ENCODE measurements at places on chromosomes 7 and 10.

DNA sequence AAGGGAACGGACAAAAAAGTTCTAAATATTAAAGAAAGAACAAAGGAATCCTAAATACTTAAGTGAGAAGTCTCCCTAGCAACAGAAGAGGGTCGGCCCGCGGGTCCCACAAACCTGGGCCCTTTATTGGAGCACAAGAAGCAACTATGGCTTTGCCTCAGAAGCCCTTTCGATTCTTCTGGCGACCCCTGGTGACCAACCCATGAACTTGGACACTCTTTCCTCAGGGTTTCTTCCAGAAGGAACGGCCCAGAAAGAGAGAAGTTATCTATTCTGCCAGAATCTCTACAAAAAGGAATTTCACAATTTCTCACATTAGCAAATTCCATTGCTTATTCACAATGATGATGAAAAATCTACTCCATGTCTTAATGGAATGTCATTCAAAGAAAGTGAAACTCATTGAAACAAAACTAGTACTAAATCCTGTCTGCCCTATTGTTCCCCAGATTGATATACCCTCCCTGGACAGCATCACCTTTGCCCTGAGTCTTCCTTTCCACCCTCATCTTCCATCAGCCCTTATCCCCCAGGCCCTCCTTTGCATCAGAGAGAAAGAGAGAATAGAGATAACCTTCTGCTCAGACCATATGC is 43.7 kb downstream of the CPVL start:
- peak; percentile 34 for DNase-seq

GRCh38 chr10:8407501-8408021 is 353.1 kb downstream of the GATA3 start:
- no peak for DNase-seq

GRCh38 chr7:73901231-73901822 is 40.4 kb downstream of the TMEM270 start:
- DNase-seq: no peak

DNA sequence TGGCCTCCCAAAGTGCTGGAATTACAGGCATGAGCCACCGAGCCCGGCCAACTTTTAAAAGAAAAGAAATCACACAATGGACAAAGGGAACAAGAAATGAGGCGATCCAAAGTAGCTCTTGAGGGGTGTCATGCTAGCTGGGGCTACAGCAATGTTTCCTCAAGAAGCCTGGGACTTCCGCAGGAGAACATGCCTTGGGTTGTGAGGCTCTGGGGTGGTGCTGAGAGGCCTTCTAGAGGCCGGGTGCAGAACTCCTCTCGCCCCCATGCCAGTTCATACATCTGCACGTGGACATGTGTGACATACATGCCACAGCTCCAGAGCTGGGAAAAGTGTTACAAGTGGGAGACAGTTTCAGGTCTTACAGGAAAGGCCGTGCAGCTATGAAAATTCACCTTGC is 238.2 kb downstream of the SKAP2 start:
- no peak for DNase-seq

DNA sequence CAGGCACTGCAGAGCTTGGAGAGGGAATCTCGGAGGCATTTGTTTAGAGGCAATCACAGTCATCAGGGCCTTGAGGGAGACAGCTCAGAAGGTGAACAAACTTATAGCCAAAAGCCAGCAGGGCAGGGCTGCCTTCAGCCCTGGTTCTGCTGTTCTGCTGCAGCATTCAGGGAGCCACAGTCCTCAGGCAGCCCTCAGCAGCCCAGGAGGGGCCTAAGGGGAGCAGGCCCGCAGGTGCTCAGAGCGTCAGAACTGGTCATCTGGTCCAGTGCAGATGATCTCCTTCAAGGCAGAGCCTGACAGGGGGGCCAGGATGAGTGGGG is 84.7 kb downstream of the ARHGAP22 start:
- DNase-seq: no peak

DNA sequence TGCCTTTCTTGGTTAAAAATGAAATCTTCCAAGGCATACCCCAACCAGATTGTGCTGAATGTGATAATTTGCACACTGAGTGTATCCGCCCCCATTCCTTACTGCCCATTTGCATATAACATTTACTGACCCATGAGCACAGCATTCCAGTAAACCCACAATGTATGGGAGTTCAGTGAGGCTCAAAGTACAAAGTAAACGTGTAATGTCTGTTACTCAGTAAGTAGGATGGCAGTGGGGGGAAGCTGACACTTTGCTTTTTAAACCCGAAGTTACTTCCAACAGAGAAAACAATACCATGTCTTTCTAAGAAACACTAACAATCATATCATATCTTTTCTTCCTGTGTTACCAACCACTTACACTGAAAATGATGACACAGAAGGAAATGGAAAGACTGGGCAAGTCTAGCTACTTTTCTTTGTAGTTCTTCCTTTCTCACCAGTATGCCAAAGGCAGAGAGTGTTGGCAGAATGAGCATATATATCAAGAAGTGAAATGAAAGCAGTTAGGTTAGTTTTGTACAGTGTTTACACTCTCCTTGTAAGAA is 27.1 kb upstream of the SOSTDC1 start:
- no peak for DNase-seq

DNA sequence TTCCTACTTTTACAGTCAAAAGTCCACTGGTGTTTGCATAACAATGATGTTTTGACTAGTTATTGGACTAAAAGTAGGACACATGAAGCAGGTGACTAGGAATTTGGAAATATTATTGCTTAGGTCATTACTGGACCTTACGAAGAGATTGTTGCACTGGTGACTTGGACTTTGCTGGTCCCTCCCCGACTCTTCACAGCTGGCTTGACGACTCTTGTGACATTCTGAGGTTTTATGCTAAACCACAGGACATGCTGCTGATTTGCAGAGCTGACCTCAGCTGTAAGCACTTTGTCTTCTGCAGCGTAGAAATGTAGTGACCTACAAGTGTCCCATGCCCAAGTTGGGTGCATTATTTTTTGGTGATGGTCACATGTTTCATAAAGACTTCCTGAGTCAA is 21.9 kb downstream of the PCBD1 start:
- no peak for DNase-seq

GRCh38 chr7:128383776-128384175 is 22.3 kb upstream of the PRRT4 start:
- no peak for DNase-seq

DNA sequence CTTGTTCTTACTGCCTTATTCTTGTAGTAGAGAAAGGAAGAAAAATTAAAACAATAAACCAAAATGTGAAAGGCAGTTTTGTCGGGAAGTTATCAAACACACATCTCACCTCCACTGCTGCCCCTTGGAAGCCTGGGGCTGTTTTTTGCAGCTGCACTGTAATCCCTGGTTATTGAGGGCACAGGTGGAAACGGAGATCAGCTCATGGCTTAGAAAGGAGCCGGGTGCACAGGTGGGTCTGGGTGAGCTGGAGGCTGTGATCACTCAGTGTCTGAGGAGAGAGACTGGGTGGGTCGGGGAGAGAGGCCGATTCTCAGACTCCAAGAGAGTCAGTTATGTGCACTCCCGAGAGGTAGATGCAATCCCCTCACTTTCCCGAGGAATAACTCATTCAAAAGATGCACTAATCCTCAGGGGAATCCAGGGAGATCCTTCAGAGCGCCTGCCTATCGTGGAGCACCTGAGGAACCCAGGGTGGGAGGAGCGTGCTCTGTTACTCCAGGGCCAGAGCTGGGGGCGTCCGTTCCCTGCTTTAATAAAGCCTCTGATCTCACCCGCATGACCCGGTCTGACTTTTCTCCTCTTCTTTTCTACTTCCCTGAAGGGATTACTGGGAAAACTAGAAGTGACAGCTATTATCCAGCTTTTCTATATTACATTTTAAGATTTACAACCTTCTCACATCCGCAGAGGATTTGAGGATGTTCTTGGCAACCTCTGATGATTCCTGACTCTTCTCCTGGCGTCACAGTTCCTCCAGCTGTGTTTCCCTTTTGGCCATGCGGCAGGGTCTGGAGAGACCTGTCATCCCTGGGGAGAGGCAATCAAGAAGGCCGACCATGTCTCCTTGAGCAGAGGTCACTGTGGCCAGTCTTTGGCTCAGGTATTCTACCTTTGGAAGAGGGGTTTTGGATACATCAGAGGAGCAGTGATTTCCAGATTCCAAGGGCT is 82.1 kb downstream of the CAMK1D start:
- DNase-seq: no peak

DNA sequence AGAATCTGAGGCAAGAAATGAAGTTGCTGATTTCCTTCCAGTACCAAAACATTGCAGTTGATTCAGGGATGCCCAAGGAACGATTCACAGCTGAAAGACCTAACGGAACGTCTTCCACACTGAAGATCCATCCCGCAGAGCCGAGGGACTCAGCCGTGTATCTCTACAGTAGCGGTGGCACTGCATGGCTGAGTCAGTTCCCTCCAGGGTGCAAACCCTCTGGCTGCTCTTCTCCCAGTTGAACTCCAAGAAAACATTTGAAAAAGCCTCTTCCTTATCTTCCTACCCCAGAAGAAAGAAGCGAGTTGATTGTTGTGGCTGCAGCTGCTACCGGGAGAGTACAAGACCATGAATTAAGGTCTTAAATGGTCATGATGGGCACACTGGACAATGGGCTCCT is 147.1 kb upstream of the PRSS1 start:
- DNase-seq: no peak

- DNase-seq: no peak
Measured at GRCh38 chr10:71723311-71723710, 3.7 kb upstream of the C10orf105 start.

DNA sequence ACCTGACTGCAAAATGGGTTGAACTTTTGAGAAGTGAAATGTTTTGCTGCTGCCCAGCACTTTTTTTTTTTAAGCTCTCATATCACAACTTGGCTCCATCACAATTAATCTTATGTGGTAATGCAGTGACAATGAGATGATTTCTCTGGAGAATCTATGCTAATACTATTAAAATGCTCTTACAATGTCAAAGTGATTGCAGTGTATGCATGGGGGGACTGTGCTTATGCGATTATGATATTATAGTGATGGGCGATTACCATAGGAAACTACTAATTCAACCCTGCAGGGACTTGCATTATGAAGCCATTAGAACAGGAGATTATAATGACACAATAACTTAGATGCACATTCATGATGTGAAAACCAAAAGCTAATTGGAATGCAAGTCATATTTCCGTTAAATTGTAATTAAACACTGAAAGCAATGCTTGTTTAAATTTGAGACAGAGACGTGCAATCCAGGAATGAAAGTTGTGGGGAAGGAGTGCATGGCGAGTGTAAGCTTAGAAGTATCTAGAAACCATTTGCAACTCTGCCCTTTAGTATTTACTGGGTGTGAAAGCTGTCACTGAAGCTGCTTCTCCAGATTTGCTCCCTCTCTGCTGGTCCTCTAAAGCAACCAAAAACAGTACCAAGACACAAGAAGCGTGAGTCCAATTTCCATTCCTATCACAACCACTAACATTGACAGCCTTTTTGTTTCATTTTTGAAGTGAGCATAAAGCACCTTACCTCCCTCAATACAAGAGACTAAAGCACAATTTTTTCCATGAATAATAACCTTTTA is 21.6 kb downstream of the PTER start:
- no peak for DNase-seq

DNA sequence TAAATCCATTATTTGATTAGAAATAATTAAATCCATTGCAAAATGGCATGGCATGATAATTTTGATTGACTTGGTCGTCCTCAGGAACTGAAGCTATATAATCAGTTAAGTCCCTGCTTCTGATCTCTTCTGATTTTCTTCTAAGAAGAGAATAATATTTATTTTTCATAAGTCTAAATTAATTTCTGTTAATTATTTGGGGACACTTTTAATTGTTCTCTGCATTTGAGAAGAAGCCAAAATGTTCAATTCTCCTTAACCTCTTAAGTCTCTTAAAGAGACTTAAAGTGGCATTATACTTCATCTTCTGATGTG is 67.2 kb downstream of the CAV1 start:
- no peak for DNase-seq

DNA sequence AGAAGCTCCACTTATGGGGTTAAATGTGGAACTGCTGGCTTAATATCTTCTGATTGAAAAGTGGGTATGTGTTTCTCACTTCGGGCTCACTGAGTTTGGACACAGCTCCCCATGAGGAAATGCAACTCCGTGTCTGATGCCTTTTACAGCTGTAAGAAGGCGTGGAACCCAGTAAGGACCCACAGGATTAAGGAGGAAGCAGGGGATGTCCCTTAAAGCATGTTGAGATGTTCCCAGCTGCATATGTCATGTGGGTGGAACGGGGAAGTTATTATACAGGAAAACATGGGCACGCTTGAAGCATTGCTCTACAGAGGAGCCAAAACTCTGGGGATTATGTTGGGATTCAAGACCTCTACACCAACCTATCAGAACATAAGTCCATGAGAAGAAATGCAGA is 224.4 kb downstream of the NEBL start:
- no peak for DNase-seq

- DNase-seq: no peak
Measured at GRCh38 chr10:74055383-74056049, 57.6 kb downstream of the VCL start.

GRCh38 chr10:93603023-93603422 is 2.0 kb upstream of the RBP4 start:
- DNase-seq: no peak

GRCh38 chr7:906776-907157 is 30.4 kb downstream of the GET4 start:
- no peak for DNase-seq
